Activated CD8-positive, alpha-beta memory T cell treated with anti-CD3 and anti-CD28 coated beads, Interleukin-2, amount 10 ng/mL, durations not matched to agents 7 days and 5 days (primary cell): ENCODE measurements at places on chromosomes 2 and 18. TPM values are rescaled to one million over a fixed set of nuclear protein-coding genes. Genes with fewer than 3 reads are reported as not detected.

Gene TACR1
- not detected for total RNA-seq

Gene INHA
- total RNA-seq: not detected

- no peak for DNase-seq
Measured at GRCh38 chr2:169039702-169040101, 8.6 kb upstream of the ABCB11 start.

DNA sequence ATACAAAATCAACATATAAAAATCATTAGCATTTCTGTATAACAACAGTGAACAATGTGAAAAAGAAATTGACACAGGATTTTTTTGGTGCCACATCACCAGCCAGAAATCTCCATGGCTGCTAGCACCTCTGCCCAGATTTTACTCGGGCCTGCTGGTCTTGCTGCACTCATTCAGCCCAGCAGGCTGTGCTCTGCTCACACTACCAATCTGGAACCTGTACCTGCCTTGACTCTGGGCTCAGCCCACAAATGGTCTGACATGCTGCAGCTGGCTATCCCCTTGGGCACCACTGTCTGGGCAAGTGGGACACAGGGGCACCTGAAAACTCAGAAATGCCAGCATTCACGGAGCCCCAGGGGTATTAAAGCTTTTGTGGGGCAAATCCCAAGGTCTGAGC lies 392.5 kb upstream of the NRXN1 start:
- DNase-seq: no peak

Gene FECH
- 28.8 TPM for total RNA-seq

DNA sequence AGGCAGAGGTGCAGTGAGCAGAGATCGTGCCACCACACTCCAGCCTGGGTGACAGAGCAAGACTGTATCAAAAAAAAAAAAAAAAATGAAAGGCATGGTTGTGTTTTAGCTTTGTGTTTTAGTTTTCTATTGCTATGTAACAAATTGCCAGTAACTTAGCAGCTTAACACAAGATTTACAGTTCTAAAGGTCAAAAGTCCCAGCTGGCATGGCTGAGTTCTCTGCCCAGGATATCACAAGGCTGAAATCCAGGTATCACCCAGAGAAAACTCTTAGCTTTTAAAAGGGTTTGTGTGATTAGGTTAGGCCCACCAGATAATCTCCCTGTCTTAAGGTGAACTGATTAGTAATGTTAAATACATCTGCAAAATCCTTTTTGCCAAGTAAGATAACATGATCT lies 107.7 kb upstream of the YPEL5 start:
- DNase-seq: no peak

DNA sequence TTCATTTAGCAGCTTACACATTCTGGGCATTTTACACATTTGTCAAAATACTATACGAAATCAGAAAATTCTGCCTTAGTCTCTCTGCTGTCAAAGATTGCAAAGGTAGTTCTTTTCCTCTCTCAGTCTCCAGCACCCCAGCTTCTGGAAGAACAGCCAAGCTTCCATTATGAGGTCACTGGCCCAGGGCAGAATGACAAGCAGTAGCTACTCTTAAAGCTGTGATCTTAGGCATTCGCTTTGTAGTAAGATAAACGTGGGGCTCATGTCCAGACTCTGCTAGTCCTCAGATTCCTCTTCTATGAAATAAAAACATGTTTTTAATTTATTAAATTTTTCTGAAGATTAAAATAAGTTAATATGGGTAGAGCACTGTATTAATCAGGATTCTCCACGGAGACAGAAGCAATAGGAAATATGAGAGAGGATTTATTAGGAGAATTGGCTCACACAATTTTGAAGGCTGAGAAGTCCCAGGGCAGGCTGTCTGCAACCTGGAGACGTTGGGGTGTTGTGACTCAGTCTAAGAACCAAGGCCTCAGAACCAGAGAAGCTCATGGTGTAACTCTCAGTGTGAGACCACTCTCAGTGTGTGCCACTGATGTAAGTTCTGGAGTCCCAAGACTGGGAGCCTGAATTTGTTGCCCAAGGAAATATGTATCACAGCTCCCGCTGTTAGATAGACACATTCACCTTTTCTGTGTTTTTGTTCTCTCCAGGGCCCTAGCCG lies 201.2 kb downstream of the CMPK2 start:
- no peak for DNase-seq

GRCh38 chr2:157420771-157421323 lies 23.0 kb downstream of the CYTIP start:
- no peak for DNase-seq

GRCh38 chr2:36405183-36405582 lies 49.6 kb downstream of the CRIM1 start:
- no peak for DNase-seq

Gene PRADC1
- 14.7 TPM for total RNA-seq
